Stimulated activated CD4-positive, alpha-beta T cell treated with anti-CD3 and anti-CD28 coated beads, Interleukin-4, amount 100 ng/mL, for 24 hours (primary cell): ENCODE measurements at places on chromosomes 1 and 21.
A peak's percentile ranks its signal among the peaks of the same experiment; 100 is the strongest.

- DNase-seq, result no peak
These were observed 194.0 kb upstream of the VAMP3 start for GRCh38 chr1:7576946-7577657.

- DNase-seq, result no peak
These were observed 36.0 kb upstream of the DHCR24 start for GRCh38 chr1:54922921-54923421.

GRCh38 chr1:221478050-221478949 is 263.6 kb downstream of the DUSP10 start:
- peak; percentile 62 for DNase-seq

DNA sequence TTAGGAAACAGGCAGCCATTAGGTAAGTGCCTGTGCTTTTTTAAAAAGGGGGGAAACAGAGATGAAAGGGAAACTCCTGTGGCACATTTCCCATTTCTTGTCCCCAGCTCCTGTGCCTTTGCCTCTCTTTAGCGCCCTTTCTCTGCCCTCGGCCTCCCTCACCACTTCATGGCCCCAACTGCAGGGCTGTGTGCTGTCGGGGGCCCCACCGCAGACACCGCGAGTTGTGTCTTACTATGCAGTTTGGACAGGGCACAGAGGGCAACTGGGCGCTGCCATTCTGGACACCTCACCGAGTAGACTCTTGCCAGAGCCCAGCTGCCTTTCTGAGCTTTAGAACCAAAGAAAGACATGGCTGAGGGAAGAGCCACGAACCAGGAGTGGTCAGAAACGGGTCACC is 93.7 kb upstream of the LPGAT1 start:
- no peak for DNase-seq

DNA sequence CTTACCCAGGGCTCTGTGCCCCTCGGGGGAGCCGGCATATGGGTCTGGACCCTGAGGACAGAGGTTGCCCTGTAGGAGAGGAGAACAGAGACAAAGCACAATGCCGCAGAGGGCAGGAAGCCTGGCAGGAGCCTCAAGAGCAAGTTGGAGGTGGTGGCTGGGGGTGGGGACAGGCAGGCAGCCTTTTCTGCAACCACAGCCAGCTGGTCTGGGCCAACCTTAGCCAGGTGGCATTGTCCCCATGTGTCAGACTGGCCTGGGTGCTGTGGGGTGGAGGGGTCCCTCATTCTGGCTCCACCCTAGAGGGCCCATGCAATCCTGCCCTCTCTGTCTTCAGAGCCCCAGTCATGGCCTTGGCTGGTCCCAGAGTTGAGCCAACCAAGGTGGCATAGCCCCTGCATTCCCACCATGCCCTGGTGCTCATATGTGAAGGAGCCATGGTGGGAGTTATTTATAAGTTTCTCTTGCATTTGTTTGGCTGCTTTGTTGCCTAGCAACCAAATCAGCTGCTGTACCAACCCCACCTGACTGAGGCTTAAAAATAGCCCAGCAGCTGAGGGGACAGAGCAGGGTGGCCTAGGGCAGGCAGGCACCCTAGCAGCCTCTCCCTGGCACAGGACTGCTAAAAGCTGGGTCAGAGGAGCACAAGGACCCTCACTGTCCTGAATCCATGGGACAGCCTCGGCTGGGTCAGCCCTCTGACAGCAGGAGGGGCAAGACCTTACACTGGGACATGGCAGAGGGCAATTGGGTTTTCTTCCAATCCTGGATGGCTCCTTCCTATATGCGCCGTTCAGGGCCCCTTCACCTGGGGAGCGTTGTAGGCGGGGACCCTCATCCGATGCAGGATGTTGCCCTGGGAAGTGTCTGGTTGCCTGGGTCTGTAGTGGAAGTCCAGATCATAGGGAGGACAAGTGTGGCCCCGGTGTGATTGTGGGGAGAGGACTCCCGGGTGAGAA is 19.5 kb downstream of the MAP7D1 start:
- DNase-seq, result no peak

GRCh38 chr1:162471290-162471853 is 26.2 kb upstream of the UHMK1 start:
- no peak for DNase-seq

GRCh38 chr1:191174298-191174697 is 696.6 kb upstream of the BRINP3 start:
- DNase-seq, result no peak

GRCh38 chr1:11615090-11615489 is 39.1 kb downstream of the FBXO2 start:
- no peak for DNase-seq

DNA sequence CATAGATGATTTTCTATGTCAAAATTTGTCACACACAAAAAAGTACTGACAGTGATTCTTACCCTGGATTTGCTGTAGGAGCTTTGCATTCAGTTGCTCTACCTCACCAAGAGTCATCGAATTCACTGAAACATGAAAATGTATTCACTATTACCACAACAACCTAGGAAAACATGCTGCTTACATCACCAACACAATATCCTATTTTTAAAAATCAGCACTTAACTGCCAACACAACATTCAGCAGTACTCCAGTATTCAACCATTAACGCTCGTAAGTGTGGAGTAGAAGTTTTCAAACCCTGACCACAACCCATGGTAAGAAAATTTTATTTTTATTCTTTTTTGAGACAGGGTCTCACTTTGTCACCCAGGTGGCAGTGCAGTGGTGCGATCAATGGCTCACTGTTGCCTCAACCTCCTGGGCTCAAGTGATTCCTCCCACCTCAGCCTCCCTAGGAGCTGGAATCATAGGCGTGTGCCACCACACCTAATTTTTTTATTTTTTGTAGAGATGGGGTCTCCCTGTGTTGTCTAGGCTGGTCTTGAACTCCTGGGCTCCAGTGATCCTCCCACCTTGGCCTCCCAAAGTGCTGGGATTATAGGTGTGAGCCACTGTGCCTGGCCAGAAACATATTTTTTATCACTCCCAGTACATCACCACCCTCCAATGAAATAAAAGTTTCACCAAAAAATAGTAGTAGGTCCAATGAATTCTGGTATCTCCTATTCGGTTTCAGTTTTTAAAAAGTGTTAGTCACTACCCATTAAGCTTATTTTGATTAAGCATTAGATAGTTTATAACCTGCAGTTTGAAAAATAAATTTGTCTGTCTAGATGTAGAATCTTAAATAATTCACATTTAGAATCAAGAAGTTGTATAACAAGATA is 23.8 kb downstream of the C21orf91 start:
- DNase-seq, result no peak

- DNase-seq, result no peak
These were observed 80.9 kb downstream of the MTR start for GRCh38 chr1:236875975-236876374.

- DNase-seq, result no peak
These were observed 19.3 kb downstream of the C1orf52 start for GRCh38 chr1:85240174-85240601.

- DNase-seq, result no peak
These were observed 8.8 kb downstream of the TFF2 start for GRCh38 chr21:42341776-42342542.

DNA sequence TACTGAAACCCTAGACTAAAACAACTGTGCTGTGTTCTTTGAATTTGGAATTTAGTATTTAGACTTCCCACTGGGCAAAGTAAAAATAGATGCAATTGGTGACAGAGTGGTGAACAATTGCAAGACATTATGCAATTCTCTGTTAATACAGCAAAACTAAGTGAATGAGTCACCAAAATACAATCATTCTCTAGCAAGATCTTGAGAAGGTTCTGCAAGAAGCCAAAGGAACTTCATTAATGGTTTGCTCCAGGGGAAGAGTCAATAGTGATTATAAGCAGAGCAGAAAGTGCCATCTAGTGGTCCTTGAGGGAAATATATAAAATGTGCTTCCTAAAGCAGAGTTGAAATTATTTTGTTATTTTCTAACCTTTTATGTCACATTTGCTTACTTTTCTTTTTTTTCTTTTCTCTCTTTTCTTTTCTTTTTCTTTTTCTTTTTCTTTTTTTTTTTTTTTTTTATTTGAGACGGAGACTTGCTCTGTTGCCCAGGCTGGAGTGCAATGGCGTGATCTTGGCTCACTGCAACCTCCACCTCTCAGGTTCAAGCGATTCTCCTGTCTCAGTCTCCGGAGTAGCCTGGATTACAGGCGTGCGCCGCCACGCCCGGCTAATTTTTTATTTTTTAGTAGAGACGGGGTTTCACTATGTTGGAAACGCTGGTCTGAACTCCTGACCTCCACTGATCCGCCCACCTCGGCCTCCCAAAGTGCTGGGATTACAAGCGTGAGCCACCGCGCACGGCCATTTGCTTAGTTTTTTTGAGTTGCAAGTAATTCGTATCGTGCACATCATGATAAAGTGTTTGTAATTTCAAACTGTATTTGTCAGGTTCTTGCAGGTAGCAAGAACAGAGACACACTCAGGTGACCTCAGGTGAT is 99.2 kb downstream of the CTH start:
- no peak for DNase-seq

DNA sequence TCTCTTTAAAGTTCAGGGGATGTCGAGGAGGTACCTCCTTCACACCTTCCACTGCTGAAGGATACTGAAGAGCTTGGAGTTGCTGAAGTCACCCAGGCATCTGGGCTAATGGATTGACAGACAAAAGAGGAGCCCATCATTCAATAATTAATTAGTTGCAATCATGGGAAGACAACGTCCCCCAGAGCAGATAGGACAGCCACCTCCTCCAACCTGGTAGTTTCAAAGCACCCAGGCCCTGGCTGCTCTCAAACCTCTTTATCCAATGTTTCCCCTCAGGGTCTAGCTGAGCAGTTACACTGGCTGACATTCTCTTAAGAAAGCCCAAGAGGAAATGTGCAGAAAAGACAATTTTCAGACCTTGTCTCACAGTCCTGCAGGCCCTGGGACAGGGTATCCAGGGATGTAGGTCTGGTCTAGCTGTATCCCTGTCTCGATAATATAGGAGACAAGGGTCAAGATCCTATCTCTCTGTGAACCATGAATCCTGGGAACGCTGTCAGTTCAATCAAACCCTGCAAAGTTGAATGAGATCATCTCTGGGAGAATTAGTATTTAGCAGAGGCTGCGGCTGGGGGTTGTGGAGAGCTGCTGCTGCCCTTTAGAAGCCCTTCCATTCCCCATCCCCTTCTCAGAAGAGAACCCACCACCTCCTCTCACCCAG is 1.1 kb downstream of the TSPAN2 start:
- no peak for DNase-seq

GRCh38 chr1:201686714-201687455 is 142.1 kb upstream of the IPO9 start:
- DNase-seq, result no peak

GRCh38 chr1:176517484-176517883 is 54.5 kb downstream of the PAPPA2 start:
- no peak for DNase-seq

DNA sequence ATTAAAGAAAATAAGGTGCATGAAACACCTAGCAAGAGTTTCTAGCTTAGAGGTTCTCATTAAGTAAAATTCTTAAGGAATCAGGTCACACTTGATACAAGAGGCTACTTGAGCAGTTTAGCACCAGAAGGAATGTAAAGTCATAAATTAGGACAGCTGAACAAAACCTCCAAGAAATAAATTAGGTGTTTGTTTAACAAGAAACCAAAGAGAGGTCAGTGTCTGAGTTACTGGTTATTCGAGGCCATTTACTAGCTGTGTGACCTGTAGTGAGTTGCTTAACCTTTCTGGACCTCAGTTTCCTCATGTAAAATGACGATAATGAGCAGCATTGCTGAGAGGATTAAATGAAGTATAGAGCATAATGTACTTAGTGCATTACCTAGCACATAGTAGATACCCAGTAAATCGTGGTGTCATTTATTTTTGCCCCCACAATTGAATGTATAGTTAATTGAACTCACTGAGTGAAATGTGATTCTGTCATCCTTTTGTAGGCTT is 908 bp upstream of the ELK4 start:
- DNase-seq, result no peak

DNA sequence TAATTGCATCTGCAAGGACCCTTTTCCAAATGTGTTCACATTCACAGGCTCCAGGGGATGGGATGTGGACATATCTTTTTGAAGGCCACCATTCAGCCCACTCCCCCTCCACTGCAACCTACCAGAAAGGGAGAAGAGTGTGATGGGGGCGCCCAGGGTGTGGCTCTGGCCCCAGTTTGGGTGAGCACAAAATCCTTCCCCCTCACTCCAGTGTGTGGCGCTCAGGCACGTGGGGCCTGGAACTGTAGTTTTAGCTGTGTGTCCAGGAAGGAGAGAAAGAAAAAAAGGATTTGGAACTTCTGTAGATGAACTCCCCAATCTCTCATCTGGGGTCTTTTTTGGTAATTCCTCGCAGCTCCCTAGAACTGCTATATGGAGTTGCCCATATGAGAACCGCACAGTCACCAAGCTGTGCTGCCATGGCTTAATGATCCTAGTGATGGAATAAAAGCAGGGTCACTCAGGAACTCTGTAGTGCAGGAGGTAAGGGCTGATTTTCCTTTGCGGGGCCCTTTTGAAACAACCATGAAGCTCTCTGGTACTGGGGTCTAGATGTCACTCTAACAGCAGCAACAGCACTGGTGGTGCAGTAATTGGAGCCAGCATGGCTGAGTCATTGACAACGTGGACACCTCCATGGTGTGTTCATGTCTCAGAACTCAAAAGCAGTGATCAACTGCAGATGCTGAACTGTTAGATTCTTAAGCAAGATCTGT is 17.0 kb downstream of the AGT start:
- no peak for DNase-seq

GRCh38 chr1:1098681-1099421 is 17.0 kb downstream of the C1orf159 start:
- DNase-seq, result no peak

DNA sequence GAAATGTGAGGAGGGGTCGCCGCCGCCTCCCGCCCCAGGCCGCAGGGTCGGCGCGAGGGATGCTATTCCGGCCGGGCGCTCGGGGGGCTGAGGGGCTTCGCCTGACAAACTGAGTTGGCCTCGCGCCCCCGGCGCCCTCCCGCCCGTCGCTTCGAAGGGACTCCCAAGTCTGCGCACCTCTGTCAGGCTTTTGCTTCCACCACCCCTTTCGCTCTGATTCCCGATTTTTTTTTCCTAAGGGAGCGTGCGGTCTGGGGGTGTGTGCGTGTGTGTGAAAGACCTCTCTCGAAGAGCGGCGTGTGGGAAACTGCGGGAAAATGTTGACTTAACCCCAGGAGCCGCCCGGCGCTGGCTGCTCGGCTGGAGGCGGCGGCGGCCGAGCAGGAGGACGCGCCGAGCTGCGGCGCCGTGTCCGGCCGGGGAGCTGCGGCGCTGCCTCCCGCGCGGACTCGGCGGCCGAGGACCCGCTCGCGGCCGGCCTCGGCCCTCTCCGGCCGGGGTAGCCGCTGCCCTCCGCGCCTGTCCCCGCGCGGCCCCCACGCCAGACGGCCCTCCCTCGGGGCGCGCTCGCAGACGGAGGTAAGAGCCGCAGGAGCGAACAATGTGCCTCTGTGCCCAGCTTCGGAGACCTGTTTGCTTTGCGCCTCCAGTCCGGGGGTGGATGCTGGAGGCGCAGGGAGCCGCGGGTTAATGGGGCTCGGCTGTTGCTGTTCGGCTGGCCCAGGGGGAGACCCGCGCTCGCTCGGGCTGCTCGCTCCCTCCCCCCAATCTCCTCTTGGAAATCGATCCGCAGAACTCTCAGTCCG is 1.1 kb downstream of the ADGRL2 start:
- no peak for DNase-seq

DNA sequence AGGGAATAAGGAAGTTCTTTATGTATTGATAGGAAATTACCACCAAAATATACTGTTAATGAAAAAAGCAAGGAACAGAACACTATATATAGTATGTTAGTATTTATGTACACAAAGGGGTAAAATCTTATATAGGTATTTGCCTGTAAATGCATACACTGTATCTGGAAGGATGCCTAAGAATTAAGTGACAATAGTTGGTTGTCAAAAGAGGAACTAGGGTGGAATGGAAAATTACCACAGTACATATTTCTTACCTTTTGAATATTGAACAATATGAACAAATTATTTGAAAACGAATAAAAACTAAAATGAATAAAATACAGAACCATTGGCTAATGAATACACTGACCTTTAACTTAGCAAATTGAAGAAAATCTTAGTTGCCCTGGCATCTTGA is 13.6 kb downstream of the ARPC5 start:
- no peak for DNase-seq
